ENCODE measurements at places on chromosomes 7 and 10.

- DNase-seq = peak; percentile 52
Observed at GRCh38 chr7:139034855-139035585, 822 bp downstream of the ZC3HAV1L start.

DNA sequence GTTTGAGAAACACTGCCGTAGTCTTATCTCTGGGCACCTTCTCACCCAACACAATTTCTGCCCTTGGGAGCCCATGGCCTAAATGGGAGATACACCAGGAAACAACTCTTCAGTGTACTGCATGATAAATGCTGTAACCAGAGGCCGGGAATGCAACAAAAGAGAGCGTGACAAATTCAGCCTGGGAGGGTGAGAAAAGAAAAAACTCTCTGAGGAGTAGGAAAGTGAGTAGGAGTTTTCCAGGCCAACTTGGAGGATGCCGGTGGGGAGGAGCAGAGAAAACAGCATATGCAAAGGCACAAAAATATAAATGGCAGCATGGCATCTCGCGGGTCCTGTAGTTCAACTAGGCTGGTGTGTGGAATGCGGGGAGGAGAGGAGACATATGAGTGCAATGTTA is 624.5 kb downstream of the PARD3 start:
- no peak for DNase-seq

DNA sequence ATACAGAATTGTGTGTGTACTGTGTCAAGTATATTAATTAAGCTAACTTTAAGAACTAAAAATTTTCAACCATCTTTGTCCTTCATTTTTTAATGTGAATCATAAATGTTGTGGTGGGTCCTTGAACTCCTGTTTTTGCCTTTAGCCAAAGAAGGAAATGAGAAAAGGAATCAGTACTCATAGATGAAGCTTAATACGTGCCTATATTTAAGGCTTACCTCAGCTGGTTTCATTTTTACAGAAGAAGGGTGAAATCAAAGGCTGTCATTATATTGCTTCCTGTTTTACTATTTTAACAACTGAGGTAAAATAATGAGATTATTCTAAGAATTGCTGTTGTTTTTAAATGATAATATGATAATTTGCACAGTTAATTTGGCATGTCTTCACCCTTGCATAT is 6.3 kb upstream of the SNX13 start:
- no peak for DNase-seq

- no peak for DNase-seq
Observed at GRCh38 chr10:77355844-77356243, 281.8 kb downstream of the KCNMA1 start.

DNA sequence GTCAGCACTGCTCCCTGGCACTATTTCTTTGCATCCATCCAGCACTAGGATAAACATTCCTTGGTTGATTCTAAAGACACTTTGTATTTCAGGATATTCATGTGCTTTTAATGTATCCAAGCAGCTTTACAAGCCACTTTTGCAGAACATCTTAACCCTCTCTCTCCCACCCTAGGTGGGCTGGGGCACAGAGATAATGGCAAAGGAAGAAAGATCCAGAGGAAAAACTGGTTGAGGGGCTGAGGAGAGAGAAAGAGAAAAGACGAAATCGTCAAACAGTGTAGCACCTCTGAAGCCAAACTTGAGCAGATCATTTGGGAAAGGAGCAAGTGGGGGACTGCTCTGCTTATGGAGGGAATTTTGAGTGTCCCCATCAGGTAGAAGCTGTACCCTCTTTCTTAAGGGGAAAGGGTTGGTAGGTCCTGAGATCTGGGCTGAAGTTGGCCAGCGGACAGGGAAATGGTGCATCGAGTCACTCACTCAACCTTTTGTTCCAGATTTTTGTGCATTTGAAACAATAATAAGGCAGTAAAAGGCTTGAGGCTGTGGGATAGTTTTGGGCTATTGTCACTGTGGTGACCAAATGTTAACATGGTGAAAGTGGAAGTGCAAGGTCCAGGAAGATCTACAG is 4.2 kb upstream of the HOXA13 start:
- DNase-seq = no peak

DNA sequence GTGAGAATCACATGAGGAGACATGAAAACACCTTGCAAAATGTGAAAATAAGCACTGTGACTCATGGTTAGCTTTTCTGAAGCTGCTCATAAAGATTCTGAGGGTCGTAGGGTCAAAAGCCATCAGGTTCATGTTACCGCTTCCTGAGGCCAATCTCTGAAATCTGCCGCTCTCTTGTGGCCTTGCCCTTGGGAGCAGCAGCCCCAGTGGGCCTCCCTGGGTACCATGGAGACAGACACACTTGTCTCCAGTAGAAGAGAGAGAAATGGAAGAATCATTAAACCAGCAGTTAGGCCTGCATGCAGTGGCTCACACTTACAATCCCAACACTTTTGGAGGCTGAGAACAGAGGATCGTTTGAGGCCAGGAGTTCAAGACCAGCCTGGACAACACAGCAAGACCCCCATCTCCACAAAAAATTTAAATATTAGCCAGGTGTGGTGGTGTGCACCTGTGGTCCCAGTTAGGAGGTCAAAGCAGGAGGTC is 42.8 kb downstream of the NIPSNAP2 start:
- peak; percentile 17 for DNase-seq

DNA sequence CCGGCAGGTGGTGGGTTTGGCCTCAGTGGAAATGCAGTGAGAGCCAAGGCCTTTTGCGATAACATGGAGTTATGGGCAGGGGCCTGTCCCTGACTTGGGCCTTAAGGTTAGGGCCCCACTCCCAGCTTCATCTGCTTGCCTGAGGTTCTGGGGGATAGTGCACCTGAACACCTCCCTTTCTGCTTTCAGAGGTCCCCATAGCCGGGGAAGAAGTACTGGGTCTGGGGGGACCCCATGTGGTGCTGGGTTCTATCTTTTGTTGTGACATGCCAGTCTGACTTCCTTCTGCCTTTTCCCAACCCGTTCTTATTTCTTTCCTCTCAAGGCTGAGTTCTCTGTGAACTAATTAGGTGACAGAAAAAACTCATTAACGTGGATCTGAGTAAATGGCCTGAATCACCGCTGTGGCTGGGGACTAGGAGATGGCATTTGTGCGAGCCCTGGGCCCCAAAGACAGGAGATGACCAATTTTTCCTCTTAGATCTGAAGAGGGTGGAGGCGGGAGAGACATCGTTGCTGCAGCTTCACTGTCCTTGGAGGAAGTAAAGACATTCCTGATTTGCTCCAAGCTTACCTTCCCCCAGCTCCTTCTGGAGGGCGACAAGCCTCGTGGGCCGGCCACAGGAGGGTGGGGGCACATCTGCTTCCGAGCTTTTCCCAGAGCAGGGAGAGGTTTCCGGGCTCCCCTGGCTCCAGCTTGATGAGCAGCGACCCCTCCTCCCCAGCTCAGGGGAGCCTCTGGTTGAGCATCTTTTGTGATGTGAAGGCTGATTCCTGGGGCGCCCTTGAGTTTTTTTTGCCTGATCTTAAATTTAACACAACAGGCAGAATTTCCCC is 2.0 kb downstream of the AGAP3 start:
- no peak for DNase-seq

DNA sequence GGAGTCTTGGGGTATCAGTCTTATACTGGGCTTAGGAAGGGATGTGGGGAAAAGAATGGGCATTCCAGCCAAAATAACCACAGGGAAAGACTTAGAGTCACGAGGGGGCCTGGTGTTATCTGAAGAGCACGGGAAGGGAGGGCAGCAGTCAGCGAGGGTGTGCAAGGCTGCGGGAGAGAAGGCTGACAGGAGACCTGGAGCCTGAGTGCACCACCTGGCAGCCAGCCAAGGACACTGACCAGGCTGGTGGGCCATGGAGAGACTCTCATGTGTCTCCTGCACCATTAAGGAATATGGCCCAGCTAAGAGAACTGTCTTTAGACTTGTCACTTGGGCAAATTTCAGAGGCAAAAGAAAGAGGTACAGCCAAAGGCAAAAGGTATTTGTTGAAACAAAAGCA is 69.6 kb downstream of the PKD1L1 start:
- DNase-seq = no peak

DNA sequence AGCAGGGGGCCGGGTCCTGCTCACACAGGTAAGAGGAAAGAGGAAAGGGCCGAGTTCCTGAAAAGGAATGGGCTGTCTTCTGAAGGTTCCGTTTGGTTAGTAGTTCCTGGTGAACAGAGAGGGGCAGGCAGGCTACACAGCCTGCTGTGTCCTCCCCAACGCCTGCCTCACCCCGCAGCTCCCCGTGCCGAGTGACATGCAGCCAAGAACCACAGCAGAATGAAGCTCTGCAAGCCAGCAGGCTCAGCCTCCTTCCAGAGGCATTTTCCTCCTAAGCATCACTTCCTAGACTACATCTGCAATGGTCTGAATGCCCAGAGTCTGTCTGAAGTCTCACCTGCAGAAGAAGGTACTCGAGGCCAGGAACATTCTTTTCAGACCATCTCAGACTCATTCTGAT is 202.4 kb upstream of the TCERG1L start:
- DNase-seq = no peak

DNA sequence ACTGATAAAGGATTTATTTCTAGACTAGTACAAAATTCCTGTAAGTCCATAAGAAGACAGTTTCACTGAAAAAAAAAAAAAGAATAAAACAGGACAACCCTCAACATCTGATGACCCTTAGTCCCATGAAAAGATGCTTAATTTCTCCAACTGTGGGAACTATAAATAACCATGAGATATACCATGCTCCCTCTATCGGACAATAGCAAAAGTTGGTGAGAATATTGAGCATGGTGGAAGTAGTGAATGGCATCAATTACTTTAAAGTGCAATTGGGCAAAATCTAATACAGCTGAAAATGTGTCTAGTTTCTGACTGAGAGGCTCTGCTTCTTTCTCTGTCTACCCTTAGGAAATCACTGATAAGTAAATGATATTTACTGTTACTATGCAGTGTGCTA is 348.8 kb downstream of the SUGCT start:
- DNase-seq = no peak

- DNase-seq = no peak
Observed at GRCh38 chr10:10942441-10942840, 75.2 kb upstream of the CELF2 start.

- peak; percentile 18 for DNase-seq
Observed at GRCh38 chr7:3301831-3302618, 973 bp downstream of the SDK1 start.

- DNase-seq = no peak
Observed at GRCh38 chr7:110400411-110400810, 690.5 kb upstream of the LRRN3 start.

- DNase-seq = no peak
Observed at GRCh38 chr7:25832929-25833328, 319.1 kb upstream of the NFE2L3 start.

Data from activated CD4-positive, alpha-beta memory T cell treated with anti-CD3 and anti-CD28 coated beads for 36 hours (primary cell).